ENCODE measurements at places on chromosomes 12 and 14.

DNA sequence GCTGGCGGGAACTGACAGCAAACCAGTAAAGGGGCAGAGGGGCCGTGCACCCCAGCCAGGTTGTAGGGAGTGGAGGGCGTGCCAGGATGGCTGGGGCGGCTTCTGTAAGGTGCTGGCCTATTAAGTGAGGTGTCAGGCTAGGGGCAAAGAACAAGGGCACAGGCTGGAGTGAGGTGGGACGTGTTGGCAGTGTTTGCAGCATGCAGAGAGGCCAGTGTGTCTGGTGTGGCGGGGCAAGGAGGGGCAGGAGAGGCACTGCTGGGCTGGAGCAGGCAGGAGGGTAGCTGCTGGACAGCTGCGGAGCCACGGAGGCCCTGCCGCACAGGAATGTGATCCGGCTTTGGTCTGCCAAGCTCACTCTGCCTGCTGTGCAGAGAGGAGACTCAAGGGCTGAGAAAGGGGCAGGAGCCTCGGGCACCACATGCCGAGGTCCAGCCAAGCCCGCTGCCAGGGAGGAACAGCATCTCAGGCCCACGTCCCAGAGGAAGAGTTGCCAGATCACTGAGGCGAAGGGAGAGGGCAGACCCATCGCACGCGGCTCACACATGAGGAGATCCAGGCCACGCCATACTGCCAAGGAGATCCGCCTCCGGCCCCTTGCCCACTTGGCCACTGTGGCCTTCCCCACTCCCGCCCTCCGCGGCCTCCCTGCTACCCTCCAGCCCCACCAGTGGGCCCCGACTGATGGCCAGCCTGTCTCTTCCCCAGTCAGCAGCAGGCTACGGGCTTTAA lies 46.8 kb downstream of the AMN start:
- DNase-seq, result no peak

DNA sequence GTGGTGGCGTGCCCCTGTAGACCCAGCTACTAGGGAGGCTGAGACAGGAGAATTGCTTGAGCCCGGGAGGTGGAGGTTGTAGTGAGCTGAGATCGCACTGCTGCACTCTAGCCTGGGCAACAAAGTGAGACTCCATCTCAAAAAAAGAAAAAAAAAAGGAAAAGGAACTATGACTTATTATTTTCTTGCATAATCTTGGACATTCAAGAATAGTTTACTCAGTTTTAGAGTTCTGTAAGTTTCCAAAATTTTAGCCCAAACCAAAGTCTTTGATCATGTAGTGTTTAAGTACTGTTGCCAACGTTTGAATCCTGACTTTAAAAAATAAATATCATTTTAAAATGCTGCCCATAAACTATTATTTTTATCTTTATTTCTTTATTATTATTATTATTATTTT lies 6.2 kb downstream of the PSMA6 start:
- no peak for DNase-seq

DNA sequence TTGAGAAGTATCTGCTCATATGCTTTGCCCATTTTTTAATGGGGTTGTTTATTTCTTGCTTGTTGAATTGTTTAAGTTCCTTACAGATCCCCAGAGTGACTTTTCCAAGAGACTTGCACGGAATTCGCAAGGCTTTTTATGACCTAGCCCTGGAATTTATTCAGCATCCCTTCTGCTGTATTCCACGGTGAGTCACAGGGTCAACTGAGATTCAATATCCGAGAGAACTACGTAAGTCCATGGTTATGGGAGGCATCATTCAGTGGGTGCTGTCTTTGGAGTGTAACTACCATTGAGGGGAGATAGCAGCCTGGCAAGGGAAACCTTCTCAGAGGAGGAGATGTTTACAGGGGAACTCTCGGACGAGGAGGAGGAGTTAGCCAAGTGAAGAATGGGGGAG lies 20.9 kb upstream of the GPRC5A start:
- DNase-seq, result no peak

- DNase-seq, result no peak
Observed at GRCh38 chr12:96103067-96103644, 67.8 kb upstream of the LTA4H start.

DNA sequence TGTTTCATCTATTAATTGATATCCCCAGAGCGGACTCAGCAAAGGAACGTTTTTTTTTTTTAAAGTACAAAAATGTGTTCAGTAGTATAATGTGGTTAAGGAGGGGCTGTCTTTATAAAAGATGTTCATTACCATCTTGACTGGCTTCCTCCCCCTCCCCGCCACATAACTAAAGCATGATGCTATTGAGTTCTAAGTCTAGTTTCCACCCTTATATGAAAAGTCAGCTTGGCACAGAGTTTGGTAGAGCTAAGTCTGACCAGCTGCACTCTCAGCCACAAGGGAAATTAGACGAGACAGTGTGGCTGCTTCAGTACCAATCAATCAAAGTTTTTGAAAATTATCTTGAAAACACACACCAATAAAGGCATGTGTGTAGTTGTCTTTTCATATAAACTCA lies 1.9 kb upstream of the MYBPC1 start:
- DNase-seq, result no peak

DNA sequence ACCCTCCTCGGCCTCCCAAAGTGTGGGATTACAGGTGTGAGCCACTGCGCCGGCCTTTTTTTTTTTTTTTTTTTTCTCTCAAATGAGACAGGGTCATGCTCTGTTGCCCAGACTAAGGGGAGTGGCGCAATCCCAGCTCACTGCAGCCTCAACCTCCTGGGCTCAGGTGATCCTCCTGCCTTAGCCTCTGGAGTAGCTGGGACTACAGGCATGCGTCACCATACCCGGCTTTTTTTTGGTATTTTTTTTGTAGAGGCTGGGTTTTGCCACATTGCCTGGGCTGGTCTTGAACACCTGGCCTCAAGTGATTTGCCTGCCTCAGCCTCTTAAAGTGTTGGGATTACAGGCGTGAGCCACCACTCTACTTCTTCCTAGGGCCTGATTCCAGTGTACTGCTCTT lies 18.7 kb downstream of the FUT8 start:
- no peak for DNase-seq

DNA sequence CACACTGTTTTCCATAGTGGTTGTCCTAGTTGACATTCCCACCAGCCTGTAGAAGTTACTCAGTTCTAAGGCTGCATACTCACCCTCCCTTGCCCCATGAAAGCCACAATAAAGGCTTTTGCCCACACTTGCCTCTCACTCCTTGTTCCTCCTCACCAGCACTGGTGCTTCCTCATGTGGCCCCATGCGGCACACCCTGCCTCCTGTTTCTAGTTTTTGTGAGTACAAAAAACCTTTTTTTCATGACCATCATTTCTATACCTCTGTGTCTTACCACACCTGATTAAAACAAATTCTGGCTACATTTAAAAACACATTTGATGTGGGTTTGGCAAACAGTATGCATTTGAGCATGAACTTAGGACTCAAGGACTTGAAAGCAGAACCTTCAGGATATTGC lies 40.7 kb upstream of the RIN3 start:
- DNase-seq, result no peak

DNA sequence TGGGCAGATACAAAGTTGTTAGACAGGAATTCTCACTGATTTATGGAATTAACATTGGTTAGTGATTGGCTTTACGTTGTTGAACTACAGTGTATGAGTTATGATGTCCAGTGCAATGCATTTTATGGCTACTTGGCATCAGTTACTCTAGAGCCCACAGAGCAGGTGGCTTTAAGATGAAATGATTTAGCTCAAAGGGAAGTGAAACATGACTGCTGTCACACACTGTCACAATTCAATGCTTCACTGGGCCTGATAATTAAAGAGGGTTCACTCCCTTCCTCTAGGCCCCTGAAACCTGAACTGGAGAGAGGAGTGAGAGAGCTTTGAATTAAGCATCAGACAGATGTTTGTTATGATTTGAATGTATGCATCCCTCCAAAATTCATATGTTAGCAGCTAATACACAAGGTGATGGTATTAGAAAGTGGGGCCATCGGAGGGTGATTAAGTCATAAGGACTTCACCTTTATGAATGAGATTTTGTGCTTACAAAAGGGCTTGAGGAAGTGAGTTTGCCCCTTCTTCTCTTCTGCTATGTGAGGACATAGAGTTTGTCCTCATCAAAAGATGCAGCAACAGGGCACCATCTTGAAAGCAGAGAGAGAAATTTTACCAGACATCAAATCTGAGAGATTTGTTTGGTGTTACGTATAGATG lies 175.8 kb upstream of the GRIN2B start:
- DNase-seq, result no peak

DNA sequence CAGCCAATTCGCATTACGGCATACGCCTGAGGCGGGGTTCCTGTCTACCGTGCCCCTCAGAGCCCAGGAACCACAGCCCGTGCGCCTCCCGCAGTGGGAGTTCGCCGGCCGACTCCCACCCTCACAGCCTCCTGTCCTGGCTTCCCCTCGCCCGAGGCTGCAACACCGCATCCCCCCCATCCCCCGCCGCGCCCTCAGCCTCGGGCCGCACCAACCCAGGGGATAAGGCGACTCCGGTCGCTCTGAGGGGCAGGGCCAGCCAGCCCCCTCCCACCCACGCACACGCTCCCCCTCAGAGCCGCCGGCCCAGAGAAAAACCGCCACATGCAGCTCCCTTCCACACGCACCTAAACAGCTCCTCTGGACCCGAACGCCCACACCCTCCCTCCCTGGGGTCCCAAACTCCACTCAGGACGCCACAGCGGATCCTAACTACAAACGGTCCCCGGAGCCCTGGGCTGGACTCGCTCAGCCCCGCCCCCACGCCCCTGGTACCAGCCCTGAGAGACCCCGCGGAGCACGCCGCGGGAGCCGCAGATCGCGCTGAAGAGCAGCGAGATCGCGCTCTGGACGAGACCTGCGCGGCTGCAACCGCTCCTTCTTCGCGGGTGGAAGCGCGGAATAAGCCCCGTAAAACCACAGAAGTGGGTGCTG lies at the start of gene C14orf39:
Gene C14orf39 (minus strand): TSS at position 466 of the 654 bp plus-strand sequence. CDS start 985 bp downstream, outside the sequence.
- DNase-seq, result no peak

DNA sequence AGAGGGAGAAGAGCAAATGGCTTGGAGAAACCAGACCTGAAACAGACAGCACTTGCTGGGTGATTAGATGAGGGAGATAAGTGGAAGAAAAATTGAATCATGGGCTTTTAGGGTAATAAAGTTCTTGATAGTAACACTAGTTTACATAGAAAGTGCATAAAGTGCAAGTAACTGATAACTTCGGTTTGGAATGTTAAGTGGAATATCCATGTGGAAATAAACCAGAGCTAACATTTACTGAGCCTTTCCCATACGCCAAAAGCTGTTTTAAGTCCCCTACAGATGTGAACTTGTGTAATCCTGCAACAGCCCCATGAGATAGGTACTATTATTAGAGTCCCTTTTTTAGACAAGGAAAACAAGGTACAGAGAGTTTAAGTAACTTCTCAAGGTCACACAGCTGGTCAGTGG lies 77.1 kb upstream of the NUDT4 start:
- no peak for DNase-seq

DNA sequence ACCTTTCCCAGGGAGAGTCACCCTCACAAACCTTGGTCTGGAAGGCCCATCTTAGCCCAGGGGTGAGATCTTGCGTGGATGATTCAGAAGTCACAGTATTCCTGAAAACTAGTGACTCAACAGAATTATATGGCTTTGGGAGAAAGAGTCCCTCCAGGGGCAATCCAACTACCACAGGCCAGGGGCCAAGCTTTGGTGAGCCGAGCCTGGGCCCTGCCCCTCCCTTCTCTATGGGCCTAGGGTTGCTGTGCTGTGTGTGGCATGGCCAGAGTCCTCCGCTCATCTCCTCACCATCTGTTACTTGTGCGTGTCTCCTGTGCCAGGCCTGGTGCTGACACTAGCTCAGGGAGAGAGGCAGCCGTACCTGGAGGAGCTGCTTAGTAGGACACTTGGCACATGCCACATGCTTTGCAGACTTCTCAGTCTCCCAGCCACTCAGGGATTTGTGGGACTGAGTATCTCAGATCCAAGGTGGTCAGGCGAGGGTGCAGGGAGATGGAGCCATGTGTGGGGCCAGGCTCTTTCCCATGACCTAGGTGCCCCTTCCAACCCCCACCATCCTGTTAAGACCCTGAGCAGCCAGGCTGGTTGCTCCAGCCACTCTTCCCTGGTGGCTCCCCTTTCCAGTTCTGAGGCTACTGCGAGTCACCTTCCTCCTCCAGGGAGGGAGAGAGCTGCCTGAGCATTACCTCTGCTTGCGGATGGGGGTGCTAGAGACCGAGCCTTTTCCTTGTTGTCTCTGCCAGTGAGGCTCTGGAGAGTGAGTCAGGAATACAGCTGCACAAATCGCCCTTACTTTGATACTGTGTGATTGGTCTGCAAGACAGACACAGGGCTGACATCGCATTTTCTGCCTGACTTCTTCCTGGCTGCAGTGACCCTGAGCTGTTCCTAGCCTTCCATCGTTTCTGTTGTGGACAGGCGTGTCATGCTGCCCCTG lies 94.1 kb downstream of the SLC25A47 start:
- DNase-seq, result no peak

GRCh38 chr14:23590198-23590597 lies 11.6 kb upstream of the JPH4 start:
- no peak for DNase-seq

DNA sequence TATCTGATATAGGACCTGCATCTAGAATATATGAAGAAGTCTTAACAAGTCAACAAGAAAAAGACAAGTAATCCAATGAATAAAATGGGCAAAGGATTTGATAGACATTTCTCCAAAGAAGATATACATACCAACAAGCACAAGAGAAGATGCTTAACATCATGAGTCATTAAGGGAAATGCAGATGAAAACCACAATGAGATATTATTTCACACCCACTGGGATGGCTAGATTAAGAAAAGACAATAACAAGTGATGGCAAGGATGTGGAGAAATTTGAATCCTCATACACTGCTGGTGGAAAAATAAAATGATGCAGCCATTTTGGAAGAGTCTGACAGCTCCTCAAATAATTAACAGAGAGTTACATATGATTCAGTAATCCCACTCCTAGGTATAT lies 502.6 kb downstream of the FUT8 start:
- no peak for DNase-seq

- DNase-seq, result no peak
Observed at GRCh38 chr14:52583544-52583943, 30.9 kb downstream of the GPR137C start.

DNA sequence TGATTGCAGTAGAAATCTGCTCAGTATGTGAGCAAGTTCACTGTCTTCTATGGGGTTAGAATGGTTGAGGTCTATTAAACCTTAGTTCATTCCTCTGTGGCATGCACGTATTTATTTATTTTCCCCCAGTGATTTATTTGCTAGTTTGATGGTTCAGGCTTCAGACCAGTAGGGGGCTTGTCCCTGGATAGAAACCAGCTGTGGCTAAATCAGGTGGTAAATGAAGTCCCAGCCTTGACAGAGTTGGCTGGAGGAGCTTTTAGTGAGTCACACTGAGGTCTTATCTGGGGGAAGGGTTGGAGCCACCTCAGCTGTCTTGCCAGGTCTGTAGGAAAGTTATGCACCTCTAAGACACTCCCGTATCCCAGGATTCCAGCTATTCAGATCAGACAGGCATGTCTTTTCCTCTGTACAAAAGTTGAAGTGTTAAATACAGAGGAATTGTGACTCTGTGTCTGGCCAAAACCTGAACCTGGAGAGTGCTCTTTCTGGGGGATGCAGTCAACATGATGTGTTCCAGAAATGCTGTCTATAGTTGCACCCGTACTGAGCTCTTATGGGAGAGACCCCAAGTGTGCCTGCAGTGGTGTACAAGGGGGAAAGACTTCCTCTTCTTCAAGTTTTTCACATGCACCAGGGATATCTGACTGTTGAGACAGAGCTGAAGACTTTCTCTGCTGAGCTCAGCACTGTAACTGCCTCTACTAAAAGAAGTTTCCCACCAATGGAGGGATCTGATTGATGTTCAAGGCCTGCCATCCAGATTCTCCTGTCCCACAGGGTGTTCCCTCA lies 1322.1 kb downstream of the TMEM121 start:
- peak; percentile 58 for DNase-seq
